Left lobe of liver (tissue), 2 donors: ENCODE measurements at places on chromosomes 2 and 18. TPM values are rescaled to one million over a fixed set of nuclear protein-coding genes. Genes with fewer than 3 reads are reported as not detected.

DNA sequence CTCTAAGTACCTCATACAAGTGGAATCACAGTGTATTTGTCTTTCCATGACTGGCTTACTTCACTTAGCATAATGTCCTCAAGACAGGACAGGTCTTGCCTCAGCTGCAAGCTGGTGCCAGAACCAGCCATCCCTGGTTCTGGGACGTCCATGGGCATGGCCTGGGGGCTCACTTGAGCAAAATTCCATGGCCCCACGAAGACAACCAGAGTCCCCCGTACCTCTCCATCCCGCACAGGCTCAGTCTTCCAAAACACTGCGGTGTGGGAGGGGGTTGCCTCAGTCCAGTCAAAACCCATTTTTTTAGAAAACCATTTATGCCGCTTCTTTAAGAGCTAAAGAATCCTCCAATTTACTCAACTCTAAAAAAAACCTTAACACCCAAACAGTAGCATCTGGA lies 21.7 kb upstream of the CABLES1 start:
- no peak for DNase-seq

DNA sequence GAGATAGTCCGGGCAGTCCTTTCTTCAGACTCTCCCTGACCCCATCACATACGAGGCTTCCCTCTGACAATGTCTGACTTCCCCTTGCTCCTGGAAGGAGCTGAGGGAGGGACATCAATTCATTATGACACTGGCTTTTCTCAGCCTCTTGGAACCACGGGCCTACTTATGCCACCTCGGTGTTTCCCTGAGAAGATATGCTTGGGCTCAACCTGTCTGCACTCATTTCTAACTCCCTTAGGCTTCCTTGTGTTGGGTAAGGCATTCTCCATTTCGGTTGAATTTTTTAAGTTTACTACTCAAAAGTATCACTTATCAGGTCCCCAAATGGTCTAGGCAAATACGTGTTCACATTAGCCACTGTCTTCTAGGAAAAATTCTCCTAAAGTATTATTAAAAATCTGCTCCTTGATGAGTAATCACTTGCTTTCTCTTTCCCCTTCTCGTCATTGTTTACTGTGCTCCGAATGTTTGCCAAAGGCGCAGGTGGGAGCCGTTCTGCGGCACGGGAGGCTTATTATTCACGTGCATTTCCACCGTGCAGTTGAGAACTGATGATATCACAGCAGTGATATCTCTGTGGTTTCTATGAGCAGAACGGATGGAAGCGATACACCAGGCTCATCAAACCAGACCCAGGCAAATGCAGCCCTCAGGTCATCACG lies 33.1 kb downstream of the ARL4C start:
- no peak for DNase-seq

- no peak for DNase-seq
These were observed 69.9 kb downstream of the CDC42EP3 start for GRCh38 chr2:37601569-37601968.

DNA sequence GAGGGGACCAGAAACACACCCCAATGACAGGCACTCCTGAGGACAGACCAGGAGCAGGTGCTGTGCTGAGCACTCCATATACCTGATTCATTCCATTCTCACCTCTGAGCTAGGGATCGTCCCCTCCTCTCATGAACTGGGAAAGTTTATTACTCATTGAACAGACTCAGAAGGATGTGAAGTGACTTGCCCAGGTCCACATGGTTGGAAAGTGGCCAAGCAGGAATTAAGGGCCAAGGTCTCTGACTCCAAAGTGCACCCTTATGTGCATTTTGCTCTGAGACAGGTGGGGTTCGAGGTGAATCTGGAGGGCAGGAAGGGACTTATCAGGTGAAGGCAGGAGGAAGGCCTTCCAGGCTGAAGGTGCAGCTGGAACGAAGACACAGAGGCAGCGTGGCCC lies 25.1 kb upstream of the PLB1 start:
- DNase-seq = no peak

DNA sequence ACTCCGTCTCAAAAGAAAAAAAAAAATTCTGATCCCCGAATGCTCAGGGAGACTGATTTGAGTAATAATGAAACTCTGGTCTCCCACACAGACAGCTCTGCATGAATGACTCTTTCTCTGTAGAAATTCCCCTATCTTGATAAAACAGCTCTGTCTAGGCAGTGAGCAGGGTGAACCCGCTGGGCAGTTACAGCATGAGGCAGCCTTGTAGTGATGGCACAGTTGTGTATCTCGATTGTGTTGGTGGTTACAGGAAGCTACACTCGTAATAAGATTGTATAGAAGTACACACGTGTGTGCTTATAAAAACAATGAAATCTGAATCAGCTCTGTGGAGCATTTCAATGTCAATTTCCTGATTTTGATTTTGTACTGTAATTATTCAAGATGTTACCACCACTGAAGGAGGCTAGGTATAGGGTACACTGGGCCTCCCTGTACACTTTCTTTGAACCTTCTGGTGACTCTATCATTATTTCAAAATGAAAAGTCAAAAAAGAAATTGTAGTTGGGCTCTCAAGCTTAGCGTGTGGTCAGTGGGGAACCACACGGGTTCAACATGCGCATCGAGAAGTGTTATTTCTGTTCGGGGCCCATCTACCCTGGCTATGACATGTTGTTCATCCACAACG lies 34.9 kb upstream of the ATP8B1 start:
- no peak for DNase-seq

- DNase-seq = no peak
These were observed 33.8 kb upstream of the POU3F3 start for GRCh38 chr2:104820126-104820525.

GRCh38 chr2:173272849-173273248 lies 81.8 kb upstream of the CDCA7 start:
- DNase-seq = no peak

The GPR55 gene
- total RNA-seq = not detected

The TMEM178A gene
- total RNA-seq = 0.81 TPM

The TXNDC2 gene
- not detected for total RNA-seq
